ENCODE measurements at places on chromosomes 16 and 17.
A peak's percentile ranks its signal among the peaks of the same experiment; 100 is the strongest.

DNA sequence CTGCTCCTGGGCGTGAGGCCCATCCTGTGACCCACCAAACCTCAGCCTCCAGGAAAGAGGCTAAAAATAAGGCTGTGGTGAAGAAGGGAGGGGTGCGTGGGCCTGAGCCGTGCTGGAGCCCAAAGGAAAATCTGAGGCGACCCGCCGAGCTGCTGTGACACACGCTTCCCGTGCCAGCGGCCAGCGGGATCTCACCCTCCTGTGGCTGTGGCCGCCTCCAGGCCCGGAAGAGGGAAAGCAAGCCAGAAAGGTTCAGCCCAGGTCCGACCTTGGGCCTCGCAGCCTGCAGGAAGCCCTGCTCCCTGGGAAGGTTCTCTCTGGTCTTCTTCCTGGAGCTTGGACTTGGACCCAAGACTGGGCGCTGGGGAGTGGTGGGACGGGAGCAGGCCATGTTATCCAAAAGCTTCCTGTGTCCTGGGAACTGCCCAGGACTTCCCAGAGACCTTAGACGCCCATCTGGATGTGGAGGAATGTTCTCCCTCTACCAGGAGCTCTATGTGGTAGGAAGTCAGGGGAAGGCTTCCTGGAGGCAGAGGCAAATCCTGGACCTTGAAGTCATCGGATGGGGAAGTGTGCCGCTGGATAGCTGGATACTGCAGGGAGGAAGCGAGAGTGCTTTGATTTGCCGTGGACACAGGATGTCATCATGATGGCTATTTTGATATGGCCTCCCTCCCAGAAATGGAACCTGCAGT is 11.4 kb downstream of the SPNS2 start:
- DNase-seq, result no peak

- DNase-seq, result peak; percentile 67
Observed at GRCh38 chr17:49223517-49224197, 6.9 kb downstream of the PHOSPHO1 start.

DNA sequence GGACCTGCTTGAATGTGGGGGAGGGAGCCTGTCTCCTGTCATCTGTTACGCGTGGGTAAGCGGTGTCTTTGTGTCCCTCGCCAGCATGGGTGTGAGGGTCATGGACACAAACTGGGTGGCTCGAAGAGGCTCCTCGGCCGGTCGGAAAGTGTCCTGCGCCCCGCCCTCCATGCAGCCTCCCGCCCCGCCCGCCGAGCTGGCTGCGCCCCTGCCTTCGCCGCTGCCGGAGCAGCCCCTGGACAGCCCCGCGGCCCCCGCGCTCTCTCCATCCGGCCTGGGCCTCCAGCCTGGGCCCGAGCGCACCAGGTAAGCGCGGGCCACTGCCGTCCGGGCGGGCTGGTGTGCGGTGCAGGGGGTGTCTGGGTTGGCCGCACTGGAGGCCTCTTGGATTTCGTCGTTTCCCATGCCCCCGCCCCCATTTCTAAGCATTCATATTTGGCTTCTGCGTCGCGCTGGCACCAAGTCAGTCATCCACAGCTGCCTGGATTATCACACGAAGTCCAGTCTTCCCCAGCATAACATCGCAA is 43.8 kb downstream of the ELAC2 start:
- DNase-seq, result no peak

- DNase-seq, result peak; percentile 44
Observed at GRCh38 chr16:787321-787966, 737 bp downstream of the RPUSD1 start.

DNA sequence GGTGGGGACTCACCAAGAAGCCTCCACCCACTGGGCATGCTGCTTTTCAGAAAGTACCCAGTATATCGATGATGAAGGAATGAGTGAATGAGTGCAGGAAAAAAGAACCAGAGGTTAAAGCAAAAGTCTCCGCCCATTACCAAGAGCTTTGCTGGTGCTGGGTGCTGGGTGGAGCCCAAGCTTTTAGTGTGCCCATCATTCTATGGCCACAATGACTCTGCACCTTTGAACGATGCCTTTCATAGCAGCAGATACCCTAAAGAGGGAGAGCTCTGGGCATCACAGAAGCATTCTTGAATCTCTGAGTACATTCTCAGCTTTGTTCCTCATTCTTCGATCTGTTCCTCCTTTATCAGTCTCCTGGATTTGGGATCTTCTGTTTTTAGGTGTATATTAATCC is 450.7 kb upstream of the CCL2 start:
- no peak for DNase-seq

DNA sequence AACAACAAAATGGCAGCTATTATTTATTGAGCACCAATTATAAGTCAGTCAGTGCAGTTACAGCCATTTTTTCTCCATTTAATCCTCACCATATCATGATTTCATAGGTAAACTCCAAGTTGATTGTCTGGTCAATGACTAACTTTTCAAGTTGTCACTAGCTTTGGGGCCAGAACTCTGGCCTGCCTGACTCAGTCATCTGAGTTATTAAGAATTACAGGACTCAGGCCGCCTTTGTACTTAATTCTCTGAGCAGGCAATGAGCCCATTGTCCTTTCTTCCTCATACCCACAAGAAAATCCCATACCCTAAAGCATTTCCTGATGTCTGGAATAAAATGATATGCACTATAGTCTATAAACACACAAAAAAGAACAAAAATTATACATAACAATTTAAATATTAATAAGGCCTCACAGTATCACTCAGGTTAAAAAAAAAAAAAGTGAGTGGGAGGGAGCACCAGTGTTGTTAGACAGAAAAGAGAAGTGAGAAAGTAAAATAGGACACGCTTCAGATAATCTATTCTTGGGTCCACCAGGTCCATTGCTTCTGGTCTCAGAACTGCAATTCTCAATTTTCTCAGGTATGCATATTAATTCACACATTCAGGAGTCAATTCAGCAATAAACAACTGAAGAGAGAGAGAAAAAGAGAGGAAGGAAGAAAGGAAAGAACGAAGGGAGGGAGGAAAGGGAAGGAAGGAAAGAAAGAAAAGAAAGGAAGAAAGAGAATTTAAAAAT is 70.2 kb downstream of the SPAG9 start:
- peak; percentile 67 for DNase-seq

DNA sequence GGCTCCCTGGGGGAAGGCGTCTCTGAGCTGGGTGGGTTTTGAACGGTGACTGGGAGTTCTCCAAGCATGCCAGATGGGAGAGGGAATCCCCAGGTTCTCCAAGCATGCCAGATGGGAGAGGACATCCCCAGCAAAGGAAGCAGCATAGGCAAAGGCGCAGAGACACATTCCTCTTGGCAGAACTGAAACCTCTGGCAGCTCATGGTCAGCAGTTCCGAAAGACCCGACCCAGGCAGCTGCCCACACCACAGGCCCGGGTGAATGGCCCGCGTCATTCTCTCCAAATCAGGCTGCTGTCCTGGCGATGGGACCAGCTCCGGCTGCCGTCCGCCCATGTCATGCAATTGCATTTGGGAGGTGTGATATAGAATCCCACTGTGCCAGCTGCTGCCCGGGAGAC is 8.0 kb downstream of the ZNF469 start:
- no peak for DNase-seq

DNA sequence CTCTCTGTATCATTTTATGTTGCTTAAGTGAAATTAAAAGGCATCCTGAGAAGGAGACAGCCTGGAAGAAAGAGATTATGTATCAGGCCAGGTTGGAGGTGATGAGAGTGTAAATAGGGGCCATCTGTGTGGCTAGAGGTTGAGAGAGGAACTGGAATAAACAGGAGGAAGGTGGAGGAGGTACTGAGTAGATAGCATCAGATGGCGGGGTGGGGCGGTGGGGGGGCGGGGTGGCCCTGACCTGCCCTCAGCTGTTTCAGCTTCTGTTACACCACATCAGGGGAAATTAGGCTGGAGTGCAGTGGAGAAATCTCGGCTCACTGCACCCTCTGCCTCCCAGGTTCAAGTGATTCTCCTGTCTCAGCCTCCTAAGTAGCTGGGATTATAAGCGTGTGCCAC is 6.9 kb upstream of the KCNG4 start:
- no peak for DNase-seq

GRCh38 chr17:41659427-41660212 is 29.1 kb upstream of the EIF1 start:
- DNase-seq, result peak; percentile 39

GRCh38 chr17:63029541-63029940 is 63.5 kb downstream of the TANC2 start:
- DNase-seq, result no peak

- DNase-seq, result no peak
Observed at GRCh38 chr17:65131946-65132345, 5.2 kb upstream of the RGS9 start.

- no peak for DNase-seq
Observed at GRCh38 chr17:17897442-17897841, 60.7 kb upstream of the SREBF1 start.

DNA sequence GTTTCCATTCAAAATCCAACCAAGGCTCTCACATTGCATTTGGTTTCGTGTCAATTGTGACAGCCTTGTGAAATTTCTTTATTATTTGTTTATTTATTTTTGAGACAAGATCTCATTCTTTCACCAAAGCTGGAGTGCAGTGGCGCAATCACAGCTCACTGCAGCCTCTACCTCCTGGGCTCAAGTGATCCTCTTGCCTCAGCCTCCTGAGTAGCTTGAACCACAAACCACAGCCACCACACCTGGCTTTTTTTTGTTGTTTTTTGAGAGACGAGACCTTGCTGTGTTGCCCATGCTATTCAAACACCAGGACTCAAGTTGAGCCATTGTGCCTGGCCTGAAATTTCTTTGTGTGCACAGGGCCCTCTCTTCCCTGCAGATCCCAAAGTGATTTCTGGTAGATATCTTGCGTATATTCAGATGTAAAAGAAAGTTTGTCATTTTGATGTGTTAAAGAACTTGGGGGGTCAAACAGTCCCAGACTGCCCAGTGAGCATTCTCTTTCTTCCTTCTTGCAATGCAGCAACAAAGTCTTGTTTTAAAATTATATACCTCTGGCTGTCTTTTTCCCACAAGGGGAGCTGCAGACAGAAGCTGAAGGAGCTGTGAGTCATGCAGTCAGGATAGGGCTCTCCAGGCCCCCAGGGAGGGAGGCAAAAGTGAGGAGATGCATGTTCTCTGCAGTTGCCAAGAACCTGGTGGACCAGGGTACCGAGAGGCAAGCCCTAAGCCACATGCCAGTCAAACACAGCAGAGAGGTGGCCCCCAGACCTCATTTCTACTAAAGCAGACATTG is 15.5 kb upstream of the USP22 start:
- no peak for DNase-seq

GRCh38 chr16:27315333-27316037 is 1.7 kb downstream of the IL4R start:
- peak; percentile 49 for DNase-seq

DNA sequence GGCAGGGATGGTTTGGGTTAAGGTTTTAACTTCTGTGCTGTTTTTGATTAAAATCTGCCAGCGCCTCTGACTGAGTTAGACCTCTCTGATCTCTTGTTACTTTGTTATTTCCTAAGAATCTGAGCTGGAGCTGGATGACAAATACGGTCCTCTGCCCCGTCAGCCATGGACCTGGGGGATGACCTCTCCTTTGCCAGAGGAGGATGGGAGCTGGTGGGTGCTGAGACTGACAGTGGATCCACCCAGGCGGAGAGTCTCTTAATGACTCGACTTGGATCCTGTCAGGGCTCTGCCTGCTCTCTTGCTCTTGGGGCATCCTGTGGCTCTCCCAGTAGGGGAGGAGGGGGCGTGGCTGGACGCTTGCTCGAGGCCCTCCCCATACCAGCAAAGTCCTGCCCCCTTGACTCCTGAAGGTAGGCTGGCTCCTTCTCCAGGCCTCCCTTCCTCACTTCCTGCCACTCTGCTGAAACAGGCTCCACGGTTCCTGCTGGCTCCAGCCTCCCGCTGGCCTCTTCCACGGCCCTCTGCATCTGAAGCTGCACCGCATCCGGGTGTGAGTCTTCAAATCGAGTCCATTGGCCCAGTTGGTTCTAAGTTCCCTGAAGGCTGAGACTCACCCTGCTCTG is 24.8 kb upstream of the MAP3K14 start:
- DNase-seq, result no peak

DNA sequence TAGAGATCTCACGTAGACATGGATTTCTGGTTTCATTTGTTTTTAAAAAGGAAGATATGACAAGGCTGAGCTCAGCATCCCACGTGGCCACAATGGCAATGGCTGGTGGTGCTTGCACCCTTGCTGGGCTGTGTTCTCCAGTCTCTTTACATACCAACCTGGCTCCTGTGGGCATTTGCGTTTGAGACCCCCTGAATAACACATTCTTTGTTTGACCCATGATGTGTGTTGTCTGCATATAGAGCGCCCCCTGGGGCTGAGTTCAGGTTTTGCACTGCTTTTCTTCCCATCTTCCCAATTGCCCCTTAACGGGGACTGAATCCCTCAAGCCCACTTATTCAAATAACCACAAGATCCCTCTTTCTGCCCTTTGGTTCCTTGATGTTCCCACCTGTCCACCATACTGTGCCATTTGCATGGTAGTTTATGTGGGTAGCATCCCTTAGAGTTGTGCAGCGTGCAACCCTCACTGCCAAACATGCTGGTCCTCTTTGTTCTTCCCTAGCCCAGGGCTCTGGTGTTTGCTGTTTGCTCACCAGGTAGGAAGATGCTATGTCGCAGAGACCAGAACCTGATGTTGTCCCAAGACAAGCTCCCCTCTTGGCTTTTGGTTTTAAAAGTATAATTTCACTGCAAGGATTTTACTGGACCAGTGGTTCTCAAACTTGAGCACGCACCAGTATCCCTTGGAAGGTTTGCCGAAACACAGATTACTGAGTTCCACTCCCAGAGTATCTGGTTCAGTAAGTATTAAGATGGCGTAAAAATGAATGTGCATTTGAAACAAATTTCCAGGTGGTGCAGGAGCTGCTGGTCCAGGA is 38.5 kb upstream of the NKD1 start:
- peak; percentile 44 for DNase-seq

- DNase-seq, result no peak
Observed at GRCh38 chr17:69047368-69048263, 13.1 kb downstream of the ABCA9 start.

GRCh38 chr16:57223057-57223456 is 22.0 kb upstream of the ARL2BP start:
- no peak for DNase-seq

- no peak for DNase-seq
Observed at GRCh38 chr17:52030052-52030451, 128.5 kb downstream of the CA10 start.

- no peak for DNase-seq
Observed at GRCh38 chr17:10775058-10775457, 28.8 kb downstream of the TMEM238L start.

DNA sequence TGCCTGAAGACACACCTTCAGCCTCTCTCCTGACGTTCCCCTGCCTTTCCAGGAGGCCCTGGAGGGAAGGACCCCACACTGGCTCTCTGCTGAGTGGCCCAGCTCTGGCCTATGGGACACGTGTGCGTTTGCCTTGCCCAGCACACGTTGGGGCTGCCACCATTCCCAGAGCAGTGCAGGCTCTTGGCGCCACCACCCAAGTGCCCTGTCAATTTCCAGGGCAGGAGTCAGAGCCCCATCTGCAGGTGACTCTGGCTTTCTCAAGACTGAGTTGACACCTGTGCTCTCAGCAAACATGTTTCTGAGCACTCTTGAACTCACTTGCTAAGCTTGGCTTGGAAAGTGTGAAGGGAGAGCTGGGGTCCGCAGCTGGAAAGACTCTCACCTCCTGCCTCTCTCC is 4.7 kb upstream of the IRF8 start:
- peak; percentile 24 for DNase-seq

- no peak for DNase-seq
Observed at GRCh38 chr17:71011391-71011790, 842.1 kb downstream of the KCNJ2 start.

Measured in NAMALWA (cell line).